Breast epithelium (tissue), 4 donors: ENCODE measurements at places on chromosomes 3 and 15. TPM values are rescaled to one million over a fixed set of nuclear protein-coding genes. Genes with fewer than 3 reads are reported as not detected.

- H3K27me3 ChIP-seq = no peaks in the 10 kb centered on the region
- no peak overlapping the region for H3K27ac ChIP-seq
- H3K36me3 ChIP-seq = no peaks in the 10 kb centered on the region
- H3K4me3 ChIP-seq = no peak overlapping the region
- H3K4me1 ChIP-seq = peaks cover 5% of the 10 kb centered on the region
- no peak for DNase-seq
Observed at GRCh38 chr3:99931059-99931458, 113.4 kb downstream of the CMSS1 start.

DNA sequence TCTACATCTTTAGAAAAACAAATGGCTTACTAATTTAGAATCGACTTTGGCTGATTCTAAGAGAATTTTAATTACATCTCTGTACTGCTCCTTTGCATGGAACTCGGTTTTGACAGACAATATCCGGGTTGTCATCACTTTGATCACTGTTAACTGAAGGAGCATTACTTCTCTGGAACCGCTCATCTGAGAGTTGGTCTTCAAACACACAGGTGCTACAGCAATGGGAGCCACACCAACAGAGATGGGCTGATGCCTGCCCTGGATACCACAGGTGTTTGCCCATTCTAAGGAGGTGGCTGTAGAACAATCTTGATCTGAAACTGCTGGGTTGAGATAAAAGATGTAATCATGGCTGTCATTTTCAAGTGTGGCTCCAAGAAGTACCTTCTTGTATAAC, 21.6 kb downstream of the LINS1 start:
- H3K4me3 ChIP-seq = no peak overlapping the region
- no peak overlapping the region for H3K27ac ChIP-seq
- H3K27me3 ChIP-seq = no peaks in the 10 kb centered on the region
- H3K4me1 ChIP-seq = no peaks in the 10 kb centered on the region
- no peak for DNase-seq

DNA sequence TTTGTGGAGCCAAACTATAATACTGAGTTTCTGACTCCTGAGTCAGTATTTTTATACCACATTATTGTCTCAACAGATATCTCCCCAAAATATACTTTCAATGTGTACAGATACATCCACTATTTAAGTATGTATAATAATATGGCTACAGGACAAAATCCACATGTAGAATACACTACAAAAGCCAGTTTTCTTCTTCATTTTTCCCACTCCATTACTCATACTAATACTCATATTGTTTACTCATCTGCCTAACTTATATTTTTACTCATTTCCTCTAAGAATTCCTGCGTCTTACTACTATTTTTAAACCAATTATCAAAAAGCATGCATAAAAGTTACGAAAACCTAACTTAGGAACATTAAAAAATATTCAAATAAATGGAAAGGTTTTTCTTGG, 440.8 kb downstream of the ZNF385D start:
- H3K27me3 ChIP-seq = no peaks in the 10 kb centered on the region
- no peaks in the 10 kb centered on the region for H3K4me1 ChIP-seq
- H3K4me3 ChIP-seq = no peak overlapping the region
- DNase-seq = no peak

- no peak overlapping the region for H3K27ac ChIP-seq
- no peaks in the 10 kb centered on the region for H3K4me1 ChIP-seq
- no peak for DNase-seq
- H3K27me3 ChIP-seq = no peaks in the 10 kb centered on the region
Observed at GRCh38 chr3:131846296-131846924, 188.4 kb downstream of the CPNE4 start.

DNA sequence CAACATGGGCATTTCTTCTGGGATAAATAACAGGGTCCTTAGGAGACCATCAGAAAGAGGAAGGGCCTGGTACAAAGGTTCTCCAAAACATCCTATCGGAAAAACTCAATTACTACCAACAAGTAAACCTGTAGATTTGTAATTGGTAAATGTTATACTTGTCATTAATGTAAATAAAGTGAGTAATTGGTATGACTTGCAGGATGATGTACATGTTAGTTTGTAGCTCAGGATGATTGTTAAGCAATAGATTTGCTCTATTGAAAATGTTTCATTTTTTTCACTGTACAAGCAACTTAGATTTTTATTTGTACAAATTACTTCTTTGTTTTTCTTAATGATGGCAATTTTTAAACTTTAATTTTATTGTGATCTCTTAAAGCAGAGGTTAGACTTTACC, 3.8 kb upstream of the SCG5 start:
- H3K36me3 ChIP-seq = no peaks in the 10 kb centered on the region
- no peaks in the 10 kb centered on the region for H3K4me1 ChIP-seq
- no peak overlapping the region for H3K4me3 ChIP-seq

DNA sequence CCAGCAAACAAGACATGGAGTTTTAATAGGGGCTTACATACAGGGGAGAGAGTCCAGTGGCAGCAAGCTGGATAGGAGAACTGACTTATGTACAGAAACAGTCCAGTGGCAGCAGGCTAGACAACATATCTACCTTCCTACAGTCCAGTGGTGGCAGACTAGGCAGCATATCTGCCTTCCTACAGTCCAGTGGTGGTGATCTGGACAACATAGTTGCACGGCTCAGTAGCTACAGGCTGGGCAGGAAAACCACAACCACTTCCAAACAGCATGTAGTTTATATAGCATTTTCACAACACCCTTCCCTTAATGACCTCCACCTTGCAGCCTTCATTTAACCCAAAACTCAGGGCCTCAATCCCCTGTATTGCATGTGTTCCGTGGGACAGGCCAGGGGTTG, 181.3 kb upstream of the EIF1B start:
- H3K4me1 ChIP-seq = no peaks in the 10 kb centered on the region
- H3K27ac ChIP-seq = no peak overlapping the region
- H3K36me3 ChIP-seq = no peaks in the 10 kb centered on the region
- no peak overlapping the region for H3K4me3 ChIP-seq
- DNase-seq = no peak

DNA sequence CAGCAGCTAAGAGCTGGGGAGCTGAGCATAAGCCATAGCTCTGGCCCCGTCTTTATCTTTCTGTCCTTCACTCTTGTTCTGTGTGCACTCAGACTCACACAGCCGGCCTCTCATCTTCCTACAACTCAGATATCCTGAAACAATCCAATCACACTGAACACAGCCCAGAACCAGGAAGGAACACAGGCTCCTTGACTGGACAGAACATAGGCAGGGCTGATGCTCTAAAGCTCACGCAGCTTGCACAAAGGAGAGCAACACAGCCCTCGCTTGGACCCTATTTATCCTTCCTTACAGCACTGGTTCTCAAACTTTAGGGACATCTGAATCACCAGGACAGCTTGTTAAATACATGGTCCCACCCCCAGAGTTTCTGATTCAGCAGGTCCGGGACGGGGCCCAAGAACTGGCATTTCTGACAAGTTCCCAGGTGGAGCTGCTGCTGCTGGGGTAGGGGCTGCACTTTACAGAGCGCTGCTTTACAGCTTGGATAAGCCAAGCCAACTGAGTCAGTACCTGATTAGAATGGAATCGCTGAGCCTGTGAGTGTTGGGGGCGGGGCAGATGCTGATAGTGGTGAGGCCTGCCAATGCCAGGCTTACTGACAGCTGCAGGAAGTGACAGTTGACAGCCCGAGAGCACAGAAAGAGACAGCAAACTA, 65.1 kb downstream of the MRPL46 start:
- H3K27me3 ChIP-seq = no peaks in the 10 kb centered on the region
- H3K27ac ChIP-seq = no peak overlapping the region
- H3K36me3 ChIP-seq = no peaks in the 10 kb centered on the region

DNA sequence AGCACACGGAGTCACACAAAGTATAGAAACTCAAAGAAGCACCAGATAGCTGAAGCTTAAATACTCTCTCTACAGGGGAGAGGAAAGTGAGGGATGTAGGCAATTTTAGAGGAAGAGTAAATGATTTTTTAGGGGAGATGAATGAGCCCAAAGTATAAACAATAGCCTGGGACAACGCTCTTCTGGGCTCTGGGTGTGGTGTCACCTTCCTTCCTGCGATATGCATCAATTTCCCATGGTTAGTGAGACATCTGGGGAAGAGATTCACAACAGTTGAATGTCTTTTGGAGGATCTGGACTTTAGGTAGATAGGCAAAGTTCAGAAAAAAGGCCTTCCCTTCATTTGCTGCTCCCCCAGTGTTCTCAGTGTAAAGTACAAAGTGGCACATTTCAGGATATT, 125.2 kb downstream of the EFHB start:
- DNase-seq = no peak
- H3K27ac ChIP-seq = no peak overlapping the region
- no peaks in the 10 kb centered on the region for H3K4me1 ChIP-seq

DNA sequence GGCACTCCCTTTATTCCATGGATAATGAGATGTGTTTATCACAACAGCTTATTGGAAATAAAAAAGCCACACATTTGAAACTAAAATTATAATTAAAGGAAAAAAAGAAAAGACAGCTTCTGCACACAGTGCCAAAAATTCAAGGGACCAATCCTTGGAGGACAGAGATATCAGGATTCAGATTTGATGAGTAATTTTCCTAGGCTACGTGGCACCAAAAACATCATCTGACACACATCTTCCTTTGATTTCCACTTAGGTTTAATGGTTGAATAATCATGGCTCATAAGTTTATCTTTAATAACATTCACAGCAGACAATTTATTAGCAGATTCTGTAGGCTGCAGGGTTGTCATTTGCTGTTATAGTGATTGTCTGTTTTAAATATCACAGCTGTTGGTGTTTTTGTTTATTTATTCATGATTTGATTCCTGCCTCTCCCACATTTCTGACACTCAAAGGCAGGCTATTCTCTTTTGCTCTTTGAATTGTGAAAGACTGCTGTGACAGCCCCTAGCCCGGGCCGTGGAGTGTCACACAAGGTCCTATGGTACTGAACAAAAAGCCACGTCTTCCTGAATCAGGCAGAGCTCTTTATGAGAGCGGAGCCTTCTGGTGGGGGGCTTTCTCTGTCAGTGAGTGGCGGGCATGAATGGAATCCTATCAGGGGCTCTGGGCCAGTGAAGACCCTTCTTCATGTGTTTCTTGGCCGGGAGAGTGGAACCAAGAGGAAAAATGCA, 708.5 kb downstream of the SQOR start:
- H3K36me3 ChIP-seq = no peaks in the 10 kb centered on the region
- H3K4me1 ChIP-seq = no peaks in the 10 kb centered on the region
- no peak for DNase-seq

DNA sequence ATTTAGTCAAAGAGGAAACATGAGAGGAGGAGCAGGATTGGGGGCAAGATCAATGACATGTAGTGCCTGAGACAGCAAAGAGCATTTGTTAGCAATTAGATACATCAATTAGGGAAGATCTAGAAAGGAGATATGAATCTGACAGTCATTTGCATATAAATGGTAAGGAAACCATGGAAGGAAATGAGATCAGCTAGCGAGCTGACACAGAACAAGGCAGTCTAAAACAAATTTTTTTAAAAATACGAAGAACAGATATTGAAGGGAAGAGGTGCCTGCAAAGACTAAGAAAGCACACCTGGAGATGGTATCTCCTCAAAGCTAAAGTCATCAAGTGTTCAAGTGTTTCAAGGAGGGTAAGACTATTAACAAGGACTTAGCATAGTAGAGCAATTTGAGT, 4.6 kb downstream of the EPM2AIP1 start:
- H3K27ac ChIP-seq = no peak overlapping the region
- no peaks in the 10 kb centered on the region for H3K27me3 ChIP-seq
- peak overlapping the region; percentile 24 for H3K4me3 ChIP-seq
- no peak for DNase-seq

DNA sequence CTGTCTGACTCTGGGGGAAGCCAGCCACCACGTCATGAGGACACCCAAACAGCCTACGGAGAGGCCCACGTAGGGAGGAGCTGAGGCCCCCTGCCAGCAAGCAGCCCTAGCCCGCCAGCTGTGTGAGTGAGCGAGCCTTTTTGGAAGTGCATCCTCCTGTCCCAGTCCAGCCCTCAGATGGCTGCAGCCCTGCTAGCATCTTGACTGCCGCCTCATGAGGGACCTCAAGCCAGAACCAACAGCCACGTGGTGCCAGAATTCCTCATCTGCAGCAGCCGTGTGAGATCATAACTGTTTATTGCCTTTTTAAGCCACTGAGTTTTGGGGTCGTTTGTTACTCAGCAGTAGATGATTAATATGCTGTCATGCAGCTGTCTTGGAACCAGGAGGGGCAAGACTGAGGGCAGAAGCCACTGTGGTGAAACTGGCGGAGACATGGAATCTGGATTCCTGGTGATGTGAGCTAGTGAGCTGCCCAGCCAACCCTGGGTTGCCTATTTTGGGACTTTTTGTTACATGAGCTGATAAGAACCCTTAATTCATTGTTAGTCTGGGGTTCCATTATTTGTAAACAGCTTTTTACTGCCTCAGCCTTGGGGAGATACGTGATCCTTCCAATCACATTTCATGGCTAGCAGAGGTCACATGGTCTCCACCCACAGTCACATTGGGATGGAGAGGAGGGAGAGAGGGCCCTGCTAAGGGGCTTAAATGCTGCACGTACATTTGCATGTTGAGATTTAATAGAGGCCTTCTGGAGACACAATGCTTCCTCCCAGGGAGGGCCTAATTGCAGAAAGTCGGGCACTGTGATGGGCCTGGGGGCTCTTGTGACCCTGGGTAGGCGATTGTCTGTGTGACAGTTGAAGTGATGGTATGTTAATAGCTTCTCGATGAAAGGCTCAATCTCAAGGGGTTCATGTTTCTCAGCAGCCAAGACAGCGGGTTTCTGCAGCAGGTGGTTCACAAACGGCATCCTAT, 73.8 kb downstream of the RPLP1 start:
- no peaks in the 10 kb centered on the region for H3K27me3 ChIP-seq
- no peak overlapping the region for H3K4me3 ChIP-seq
- DNase-seq = no peak
- H3K36me3 ChIP-seq = no peaks in the 10 kb centered on the region
- no peak overlapping the region for H3K27ac ChIP-seq

- no peaks in the 10 kb centered on the region for H3K4me1 ChIP-seq
- H3K27me3 ChIP-seq = no peaks in the 10 kb centered on the region
- no peak overlapping the region for H3K4me3 ChIP-seq
- no peak for DNase-seq
Observed at GRCh38 chr15:33766389-33766788, 201.9 kb upstream of the CHRM5 start.

GRCh38 chr15:47917881-47918280, 200.6 kb downstream of the SEMA6D start:
- H3K4me3 ChIP-seq = no peak overlapping the region
- no peak overlapping the region for H3K27ac ChIP-seq
- H3K4me1 ChIP-seq = no peaks in the 10 kb centered on the region
- no peaks in the 10 kb centered on the region for H3K27me3 ChIP-seq
- DNase-seq = no peak
- H3K36me3 ChIP-seq = no peaks in the 10 kb centered on the region

The TRIM71 gene
- under 0.01 TPM for total RNA-seq

The EIF4E3 gene
- 19.3 TPM for total RNA-seq

The TNNC1 gene
- total RNA-seq = 3.7 TPM

The IGF1R gene
- total RNA-seq = 61.8 TPM

The PCOLCE2 gene
- 178 TPM for total RNA-seq

The GOLGA8Q gene
- total RNA-seq = 1.9 TPM

The FAM174B gene
- total RNA-seq = 34.7 TPM

The SLC22A13 gene
- not detected for total RNA-seq

The IGSF10 gene
- 15.5 TPM for total RNA-seq

The MEGF11 gene
- total RNA-seq = not detected

The GORASP1 gene
- total RNA-seq = 98.8 TPM
